Activated naive CD4-positive, alpha-beta T cell treated with anti-CD3 and anti-CD28 coated beads, Interleukin-2, amount 10 ng/mL, durations not matched to agents 5 hours and 36 hours (primary cell): ENCODE measurements at places on chromosomes 16 and 17. TPM values are rescaled to one million over a fixed set of nuclear protein-coding genes. Genes with fewer than 3 reads are reported as not detected.

The CSH1 gene
- not detected for total RNA-seq

The CDYL2 gene
- total RNA-seq, result 36.3 TPM

The TBC1D26 gene
- total RNA-seq, result not detected

The SGSH gene
- 47.9 TPM for total RNA-seq

The BEAN1 gene
- not detected for total RNA-seq

The ST6GALNAC1 gene
- total RNA-seq, result 5.5 TPM

The USP43 gene
- total RNA-seq, result 0.07 TPM

The DPEP3 gene
- 0.14 TPM for total RNA-seq

The TBC1D3L gene
- 22.8 TPM for total RNA-seq

The TEFM gene
- 15.2 TPM for total RNA-seq

The CCDC40 gene
- total RNA-seq, result not detected

The MYH2 gene
- not detected for total RNA-seq

The CACNG4 gene
- total RNA-seq, result not detected

The LGALS9B gene
- not detected for total RNA-seq

The RPL13 gene
- 3,557 TPM for total RNA-seq

The SLC2A4 gene
- total RNA-seq, result not detected

The PCTP gene
- total RNA-seq, result 6.1 TPM

The PABPN1L gene
- not detected for total RNA-seq

The CDK10 gene
- total RNA-seq, result 92.6 TPM

The NEUROD2 gene
- not detected for total RNA-seq

The CES2 gene
- total RNA-seq, result 34.3 TPM

The GRAP gene
- 42.5 TPM for total RNA-seq
